ENCODE measurements at places on chromosomes 7 and 10.

DNA sequence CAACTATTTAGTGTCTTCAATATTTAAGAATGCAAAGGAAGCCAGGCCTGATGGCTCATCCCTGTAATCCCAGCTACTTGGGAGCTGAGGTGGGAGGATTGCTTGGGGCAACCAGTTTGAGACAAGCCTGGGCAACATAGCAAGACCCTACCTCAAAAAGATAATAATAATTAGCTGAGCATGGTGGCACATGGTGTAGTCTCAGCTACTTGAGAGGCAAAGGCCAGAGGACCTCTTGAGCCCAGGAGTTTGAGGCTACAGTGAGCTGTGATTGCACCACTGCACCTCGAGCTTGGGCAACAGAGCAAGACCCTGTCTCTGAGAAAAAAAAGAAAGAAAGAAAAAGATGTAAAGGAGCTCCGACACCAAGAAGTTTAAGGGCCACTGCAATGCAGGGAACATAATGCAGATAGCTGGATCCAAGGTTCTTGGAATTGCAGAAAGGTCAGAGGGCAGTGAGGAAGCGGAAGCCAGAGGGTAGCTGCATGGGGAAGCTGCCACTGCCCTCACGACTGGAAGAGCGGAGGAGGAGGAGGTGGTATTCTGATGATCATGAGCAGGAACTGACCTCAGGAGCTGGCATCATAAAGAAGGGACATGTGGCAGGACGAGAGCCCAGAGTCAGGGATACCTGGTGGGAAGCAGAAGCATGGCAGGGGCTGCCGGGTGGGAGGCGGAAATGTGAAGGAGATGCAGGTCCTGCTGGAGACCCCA is 60.2 kb upstream of the PODXL start:
- no peak for DNase-seq

- no peak for DNase-seq
Observed at GRCh38 chr10:29407280-29407858, 118.5 kb downstream of the LYZL1 start.

DNA sequence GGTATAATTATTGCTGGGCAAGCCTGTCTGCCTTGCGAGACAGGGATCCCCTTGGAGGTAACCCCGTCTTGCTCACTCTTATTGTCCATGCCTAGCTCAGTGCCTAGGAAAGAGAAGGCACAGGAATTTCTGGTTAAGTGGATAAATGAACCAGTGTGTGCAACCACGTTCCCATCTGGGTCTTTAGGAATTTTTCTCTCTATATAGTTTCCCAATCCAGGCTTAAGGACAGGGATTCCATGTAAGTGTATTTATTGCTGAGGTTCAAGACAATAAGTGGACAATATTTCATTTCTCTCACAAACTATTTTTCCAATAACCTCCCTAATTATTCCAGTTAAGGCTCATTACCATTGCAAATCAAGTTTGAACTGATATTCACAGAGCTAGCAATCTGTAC is 8.9 kb upstream of the ADAM12 start:
- DNase-seq: no peak

DNA sequence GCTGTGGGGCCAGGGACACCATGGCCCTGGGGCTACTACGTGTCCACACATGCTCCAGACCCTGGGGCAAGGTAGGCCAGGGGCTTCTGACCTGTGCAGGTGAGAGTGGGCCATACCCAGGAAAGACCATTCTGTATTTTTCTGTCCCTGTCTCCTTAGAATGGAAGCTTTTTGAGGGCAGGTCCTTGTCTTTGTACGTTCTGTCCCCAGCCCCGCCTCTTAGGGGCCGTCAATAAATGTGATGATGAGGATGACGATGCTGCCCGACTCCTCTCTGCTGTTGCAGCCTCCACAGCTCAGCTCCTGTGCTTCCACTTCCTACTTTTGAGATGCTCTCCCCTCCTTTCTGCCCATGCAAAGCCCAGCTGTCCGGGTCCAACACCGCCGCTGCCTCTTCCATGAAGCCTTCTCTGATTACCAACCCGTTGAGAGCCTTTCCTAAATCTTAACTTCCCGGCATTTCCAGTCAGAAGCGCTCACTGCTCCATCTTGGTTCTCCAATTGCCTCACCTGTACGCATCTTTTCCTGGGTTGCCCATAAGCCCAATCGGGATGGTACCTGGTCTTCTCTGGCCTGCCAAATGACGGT is 4.3 kb downstream of the VPS37D start:
- DNase-seq: no peak

DNA sequence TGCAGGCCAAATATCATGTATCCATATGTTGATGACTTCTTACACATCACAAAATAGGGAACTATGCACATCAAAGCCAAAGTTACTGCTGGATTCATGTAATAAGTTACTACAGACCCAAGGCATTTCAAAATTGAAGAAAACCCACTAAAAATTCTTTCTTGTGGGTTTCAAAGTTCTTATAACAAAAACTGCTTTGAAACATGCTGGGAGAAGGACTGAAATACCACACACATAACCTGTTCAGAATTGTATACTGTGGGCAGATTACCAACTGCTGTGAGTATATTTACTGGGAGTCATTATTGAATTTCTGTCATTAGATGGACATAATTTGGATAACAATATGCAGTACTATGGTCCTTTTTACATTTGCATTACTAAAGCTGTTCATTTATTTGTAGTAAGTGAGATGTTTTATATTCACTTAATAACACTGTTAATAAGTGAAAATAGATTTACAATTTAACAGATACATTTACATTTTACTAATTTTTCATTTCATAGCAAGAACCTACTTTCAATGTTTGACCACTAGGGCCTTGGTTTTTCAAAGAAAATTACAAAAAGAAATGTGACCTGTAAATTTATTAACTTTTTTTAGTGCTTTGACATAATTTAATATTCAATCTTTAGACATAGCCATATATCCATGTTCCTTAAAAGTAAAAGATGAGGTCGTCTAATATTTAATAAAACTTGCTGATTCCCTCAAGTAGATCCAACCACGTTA is 132.6 kb downstream of the MAGI2 start:
- DNase-seq: no peak

GRCh38 chr7:105487579-105488571 is 34.2 kb downstream of the PUS7 start:
- DNase-seq: no peak

DNA sequence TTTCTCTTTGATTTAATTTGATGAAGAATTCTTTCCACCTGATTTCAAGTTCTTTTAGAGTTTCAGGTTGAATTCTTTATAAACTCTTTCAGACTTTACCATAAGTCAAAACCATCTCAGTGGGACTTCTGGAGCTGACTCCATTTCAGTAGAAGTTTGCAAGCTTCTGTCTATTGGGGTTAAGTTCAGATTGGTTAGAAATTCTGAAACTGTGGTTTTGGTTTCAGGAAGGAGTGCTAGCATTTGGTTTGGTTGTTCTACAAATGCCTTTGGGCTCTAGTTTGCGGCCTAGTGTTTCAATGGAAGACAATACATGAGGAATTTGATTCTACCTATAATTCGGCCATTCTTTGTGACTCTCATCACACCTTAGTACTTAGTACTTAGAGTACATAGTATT is 176.8 kb upstream of the RHOBTB1 start:
- peak; percentile 45 for DNase-seq

DNA sequence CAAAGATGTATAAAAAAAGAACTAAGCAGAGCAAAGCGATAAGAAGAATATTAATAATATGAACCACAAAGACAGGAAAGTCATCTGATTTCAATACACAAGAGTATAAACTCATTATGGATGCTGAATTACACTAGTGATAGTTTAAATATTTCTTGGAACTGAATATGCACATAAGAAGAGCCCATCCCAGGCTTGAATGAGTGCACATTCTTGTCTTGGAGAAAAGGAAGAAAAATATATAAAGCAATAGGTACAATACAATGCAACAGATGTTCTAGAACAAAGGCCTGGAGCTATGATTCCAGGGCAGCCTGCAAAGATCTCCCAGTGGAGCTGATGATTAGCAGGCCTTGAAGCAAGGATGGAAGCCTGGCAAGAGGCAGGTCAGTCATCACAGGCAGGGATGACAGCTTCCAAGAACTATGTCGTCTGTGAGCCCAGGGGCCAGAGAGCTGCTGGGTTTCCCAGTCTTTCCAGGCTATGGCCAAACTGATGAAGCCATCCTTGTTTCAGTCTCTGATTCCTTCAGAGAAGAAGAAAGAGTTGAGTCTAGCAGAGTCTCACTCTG is 277.6 kb downstream of the KCNMA1 start:
- DNase-seq: no peak

- no peak for DNase-seq
Observed at GRCh38 chr7:53119514-53119941, 84.1 kb downstream of the POM121L12 start.
